A549 treated with Hydrocortisone at 1 μM for 4 hours (cell line): ENCODE measurements at places on chromosomes 4 and X. TPM values are rescaled to one million over a fixed set of nuclear protein-coding genes. Genes with fewer than 3 reads are reported as not detected.

PTPN13 gene
- 3.3 to 5.2 TPM (median 3.8 TPM) in 5 replicates for total RNA-seq

SMPX gene
- total RNA-seq, result 0.09 TPM in 1 of 5 replicates, not detected in the others

COX7B2 gene
- total RNA-seq, result not detected in 5 replicates

TAF7L gene
- 0.08 to 0.14 TPM (median 0.10 TPM) in 5 replicates for total RNA-seq

PABPC5 gene
- 0.03 TPM in 1 of 5 replicates, not detected in the others for total RNA-seq
